CD4-positive, alpha-beta memory T cell (primary cell): ENCODE measurements at places on chromosomes 12 and 14.

DNA sequence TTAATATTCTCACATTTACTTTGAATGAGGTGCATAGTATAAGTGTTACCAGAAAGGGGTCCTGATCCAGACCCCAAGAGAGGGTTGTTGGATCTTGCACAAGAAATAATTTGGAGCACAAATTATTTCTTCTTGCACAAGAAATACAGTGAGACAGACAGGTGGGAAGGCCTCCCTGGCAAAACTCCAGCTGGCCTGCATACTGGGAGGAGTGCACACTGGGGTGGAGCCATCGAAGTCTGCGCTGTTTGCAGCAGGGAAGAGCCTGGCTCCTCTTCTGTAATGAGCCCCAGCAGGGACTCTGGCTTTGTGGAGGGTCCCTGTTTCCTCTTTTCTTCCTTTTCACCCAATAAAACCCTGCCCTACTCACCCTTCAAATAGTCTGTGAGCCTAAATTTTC, 141.6 kb downstream of the GLT1D1 start:
- no peak for DNase-seq

DNA sequence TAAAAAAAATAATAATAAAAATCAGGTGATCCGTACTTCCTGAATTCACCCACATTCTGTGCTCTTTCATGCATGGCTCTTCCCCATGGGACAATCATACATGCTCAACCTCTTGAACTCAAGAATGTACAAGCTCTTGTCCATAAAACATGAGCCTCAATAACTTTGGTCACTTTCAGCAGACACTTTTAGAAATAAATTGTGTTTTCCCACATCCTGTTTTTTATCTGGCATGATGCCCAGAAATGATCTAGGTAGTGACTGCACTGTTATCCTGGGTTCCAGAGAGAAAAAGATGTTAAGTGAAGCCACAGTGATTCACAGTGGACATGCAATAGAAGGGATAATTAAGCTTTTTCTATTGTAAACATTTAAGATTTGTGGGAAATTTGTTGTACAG, 537.6 kb upstream of the TMEM132C start:
- DNase-seq: no peak

GRCh38 chr12:103640831-103641230, 53.8 kb downstream of the STAB2 start:
- DNase-seq: no peak

DNA sequence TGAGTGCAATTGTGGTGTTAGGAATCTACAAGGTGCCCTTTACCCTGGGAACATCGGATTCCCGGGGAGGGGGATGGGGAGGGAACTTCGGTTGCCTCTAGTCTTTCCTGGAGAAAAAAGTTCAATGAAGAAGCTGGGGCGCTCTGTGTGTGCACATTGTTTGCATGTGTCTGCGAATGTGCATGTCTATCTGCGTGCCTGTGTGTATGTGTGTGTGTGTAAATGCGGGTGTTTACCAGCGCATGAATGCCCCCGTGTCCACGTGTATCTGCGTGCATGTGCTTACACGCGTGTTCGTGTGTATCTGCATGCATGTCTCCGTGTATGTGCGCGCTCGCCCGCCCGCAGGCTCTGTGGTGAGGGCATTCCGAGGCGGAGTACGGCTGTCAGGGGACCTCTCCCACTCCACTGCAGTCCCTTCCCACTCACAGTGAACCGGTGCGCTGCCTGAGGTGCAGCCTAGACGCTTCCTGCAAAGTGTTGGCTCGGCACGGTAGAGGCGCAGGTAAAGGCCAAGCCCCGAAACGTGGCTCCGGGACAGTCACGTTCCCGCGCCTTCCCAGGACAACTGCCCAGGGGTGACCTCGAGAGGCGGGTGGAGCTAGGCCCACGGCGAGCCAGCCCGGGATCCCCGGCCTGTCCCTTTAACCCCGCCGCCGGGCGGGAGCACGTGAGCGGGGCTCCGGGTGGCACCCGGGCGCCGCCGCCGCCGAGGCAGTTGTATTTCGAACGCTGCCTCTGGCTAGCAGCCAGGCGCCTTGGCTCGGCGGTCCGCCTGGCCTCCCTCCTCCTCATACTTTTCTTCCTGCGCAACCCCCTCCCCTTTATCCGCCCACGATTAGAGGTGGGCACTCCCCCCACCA, 539 bp upstream of the HMGA2 start:
- no peak for DNase-seq

- peak; percentile 66 for DNase-seq
Measured at GRCh38 chr12:15532364-15532977, 210.2 kb downstream of the PTPRO start.
